Fibroblast of mammary gland (primary cell): ENCODE measurements at places on chromosomes 11 and 22.
A peak's percentile ranks its signal among the peaks of the same experiment; 100 is the strongest.

- DNase-seq: peak; percentile 84
Measured at GRCh38 chr11:76266286-76267100, 60.2 kb upstream of the WNT11 start.

- no peak for DNase-seq
Measured at GRCh38 chr22:49227670-49228069, 600.0 kb downstream of the BRD1 start.

GRCh38 chr22:43277987-43278601 is 65.1 kb downstream of the SCUBE1 start:
- no peak for DNase-seq

DNA sequence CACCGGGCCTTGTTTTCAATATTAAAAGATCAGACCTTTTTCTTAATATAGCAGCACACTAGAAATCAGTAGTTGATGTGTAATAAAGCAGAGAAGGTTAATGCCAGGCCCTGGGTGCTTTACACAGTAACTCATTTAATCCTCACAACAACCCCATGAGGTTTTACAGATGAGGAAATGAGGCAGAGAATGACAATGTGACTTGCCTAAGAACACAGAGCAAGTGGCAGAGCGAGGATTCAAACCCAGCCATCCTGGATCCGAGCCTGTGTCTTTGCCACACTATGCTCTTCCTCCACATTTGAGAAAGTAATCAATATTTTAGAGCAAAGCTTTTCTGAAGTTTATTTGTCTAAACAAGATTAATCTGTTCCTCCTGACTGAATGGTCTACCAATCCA is 7.2 kb downstream of the JAML start:
- no peak for DNase-seq

DNA sequence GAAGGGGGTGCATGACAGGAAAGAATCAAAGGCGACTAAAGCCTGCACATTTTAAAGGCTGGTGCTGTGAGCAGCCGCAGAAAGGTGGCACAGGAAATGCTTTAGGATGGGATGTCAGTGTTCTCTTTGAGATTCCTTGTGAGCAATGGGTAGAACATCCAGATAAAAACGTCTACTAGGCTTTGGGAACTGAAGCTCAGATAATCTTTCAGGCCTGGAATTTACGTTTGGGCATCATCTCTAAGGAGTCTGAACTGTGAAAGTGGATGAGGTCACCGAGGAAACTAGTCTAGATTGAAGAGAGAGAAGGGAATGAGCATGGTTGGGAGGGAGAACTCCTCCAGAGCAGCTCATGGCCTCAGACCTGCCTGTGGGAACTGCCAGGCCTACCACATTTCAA is 65.7 kb downstream of the FLI1 start:
- no peak for DNase-seq

DNA sequence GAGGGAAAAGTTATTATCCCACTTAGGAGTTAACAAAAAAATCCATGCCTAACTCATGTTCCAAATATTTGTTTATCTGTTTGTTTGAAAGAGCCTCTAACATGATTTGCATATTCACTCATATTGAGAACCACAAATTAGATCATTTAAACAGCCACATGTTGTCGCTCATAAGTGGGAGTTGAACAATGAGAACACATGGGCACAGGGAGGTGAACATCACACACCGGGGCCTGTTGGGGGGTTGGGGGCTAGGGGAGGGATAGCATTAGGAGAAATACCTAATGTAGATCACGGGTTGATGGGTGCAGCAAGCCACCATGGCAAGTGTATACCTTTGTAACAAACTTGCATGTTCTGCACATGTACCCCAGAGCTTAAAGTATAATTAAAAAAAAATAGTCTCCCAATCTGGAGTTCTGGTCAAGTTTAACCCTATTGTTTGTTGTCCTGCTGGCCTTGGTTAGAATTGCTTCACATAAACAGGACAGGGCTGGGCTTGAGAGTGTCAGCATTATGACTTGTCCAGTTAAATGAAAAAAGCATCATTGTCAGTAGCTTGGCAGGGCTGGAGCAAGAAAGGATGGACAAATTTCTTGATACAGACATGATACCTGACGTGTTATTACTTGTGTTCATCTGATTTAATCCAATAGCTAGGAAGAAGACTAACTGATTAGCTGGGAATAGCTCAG is 57.8 kb upstream of the PSMA1 start:
- DNase-seq: no peak

DNA sequence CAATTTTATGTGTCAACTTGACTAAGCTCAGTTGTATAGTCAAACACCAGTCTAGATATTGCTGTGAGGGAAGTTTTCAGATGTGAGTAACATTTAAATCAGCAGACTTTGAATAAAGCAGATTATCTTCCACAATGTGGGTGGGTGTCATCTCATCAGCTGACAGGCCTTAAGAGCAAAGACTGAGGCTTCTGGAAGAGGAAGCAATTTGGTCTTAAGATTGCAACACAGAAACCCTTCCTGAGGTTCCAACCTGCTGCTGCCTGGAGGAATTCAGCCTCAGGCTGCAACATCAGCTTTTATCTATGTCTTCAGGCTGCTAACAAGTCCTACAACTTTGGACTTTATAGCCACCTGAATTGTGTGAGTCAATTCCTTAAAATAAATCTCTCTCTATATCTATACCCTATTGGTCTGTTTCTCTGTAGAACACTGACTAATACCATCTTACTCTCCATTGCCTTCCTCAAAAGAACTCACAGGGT is 277.2 kb upstream of the PLET1 start:
- no peak for DNase-seq

- no peak for DNase-seq
Measured at GRCh38 chr22:44894321-44894720, 115.5 kb downstream of the PHF21B start.

- peak; percentile 15 for DNase-seq
Measured at GRCh38 chr11:63508009-63508408, 2.1 kb downstream of the LGALS12 start.

- no peak for DNase-seq
Measured at GRCh38 chr11:78533399-78533798, 41.3 kb downstream of the NARS2 start.

- DNase-seq: no peak
Measured at GRCh38 chr11:111250936-111251335, 5.4 kb downstream of the POU2AF2 start.

DNA sequence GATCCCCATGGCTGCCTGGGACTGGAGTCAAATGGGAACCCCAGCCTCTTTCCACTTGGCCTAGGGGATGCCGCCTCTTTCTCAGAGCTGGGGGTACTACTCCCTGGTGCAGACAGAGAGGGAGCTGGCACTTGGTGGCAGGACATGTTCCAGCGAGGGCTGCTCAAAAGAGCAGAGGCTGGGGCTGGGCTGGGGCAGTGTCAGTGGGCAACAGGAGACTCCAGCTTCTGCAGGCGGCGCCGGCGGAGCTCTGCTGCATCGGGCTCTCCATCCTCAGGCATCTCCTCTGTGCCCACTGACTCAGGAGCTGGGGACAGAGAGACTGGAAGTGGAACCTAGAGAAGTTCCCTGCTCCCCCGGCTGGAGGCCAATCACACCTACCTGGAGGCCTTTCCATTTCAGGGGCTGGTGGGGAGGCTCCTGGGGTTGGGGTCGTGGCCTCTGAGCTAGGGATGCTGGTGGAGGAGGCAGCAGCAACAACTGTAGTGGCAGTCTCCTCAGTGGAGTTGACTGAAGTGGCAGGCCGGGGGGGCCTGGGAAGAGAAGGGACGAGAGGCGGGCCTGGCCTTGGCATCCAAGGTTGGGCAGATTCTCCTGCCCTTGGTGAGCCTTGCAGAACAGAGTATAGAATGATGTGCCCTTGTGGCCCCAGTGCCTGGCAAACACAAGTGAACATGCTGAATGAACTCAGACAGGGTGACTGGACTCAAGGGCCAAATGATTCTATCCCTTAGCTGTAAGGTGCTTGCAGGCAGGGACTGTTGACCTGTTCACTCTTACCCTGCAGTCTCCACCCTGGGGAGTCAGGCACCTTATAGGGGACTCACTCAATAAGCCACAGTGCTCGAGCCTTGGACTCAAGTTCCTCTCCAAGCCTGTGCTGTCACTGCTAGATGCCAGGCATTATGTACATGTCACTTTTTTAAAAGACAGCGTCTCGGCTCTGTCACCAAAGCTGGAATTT is 5.9 kb downstream of the SYVN1 start:
- no peak for DNase-seq

GRCh38 chr11:41533761-41534160 is 74.3 kb upstream of the LRRC4C start:
- no peak for DNase-seq

DNA sequence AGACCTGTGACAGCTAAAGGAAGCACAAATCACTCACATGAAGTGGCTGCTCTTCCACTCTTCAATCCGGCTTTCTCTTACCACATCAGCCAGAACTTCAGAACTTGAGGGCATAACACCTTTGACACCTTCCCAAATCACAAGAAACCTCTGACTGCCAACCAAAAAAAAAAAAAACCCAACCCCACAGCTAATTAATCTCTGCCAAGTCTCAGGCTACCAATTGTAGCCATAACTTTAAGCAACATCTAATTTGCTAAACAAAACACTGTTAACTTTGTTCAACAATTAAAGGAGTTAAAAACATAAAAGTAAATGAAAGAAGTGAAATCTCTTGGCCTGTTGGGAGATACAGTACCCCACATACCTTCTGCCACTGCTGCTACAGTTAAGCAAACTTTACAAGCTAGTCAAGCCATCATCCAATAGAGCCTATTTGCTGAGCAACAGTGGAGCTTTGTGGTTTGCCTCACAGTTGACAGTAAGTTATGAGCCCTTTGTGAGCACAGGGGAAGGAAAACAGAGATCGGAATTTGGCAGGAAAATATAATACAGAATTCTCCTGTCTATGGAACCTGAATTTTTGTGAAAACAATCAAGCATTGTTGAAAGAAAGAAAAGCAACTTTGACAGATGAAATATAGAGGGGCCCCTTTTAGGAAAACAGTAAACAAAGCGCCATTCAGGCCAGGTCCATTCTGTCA is at the start of gene SOX6:
Gene SOX6 (minus strand): TSS at position 490 of the 704 bp plus-strand sequence. CDS start 15,298 bp downstream, outside the sequence.
- DNase-seq: no peak

DNA sequence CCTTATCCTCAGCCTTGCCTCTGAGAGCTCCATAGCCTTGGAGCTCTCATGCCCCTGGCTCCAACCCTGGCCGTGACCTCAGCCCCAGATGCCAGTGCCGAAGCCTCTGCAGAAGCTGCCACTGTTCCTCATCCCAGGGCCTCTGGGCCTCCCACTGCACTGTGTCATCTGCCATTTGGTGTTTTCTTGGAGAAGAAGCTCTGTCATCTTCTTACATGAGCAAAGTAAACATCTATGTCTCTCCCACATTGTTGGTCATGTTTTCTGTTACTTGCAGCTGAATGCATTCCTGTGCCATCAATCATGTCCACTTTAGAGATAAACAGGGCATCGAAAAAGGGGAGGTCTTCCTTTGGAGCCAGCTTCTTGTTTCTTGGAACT is 45.0 kb upstream of the FTH1 start:
- DNase-seq: peak; percentile 54
